Smooth muscle cell of trachea (primary cell): ENCODE measurements at places on chromosomes 4 and X. TPM values are rescaled to one million over a fixed set of nuclear protein-coding genes. Genes with fewer than 3 reads are reported as not detected.

FDCSP gene
- not detected in 2 replicates for total RNA-seq

CFAP99 gene
- total RNA-seq, result not detected in 2 replicates

SPIN2A gene
- total RNA-seq, result 0.99 and 1.0 TPM in 2 replicates

F8A3 gene
- 3.8 and 4.9 TPM in 2 replicates for total RNA-seq

ARX gene
- total RNA-seq, result not detected in 2 replicates

TMEM154 gene
- 0.83 and 2.8 TPM in 2 replicates for total RNA-seq

SEC24B gene
- total RNA-seq, result 14.6 and 14.7 TPM in 2 replicates

MAGEB1 gene
- not detected in 2 replicates for total RNA-seq

SHROOM2 gene
- under 0.01 and 0.17 TPM in 2 replicates for total RNA-seq

POF1B gene
- total RNA-seq, result not detected in 2 replicates

ADAM29 gene
- total RNA-seq, result not detected in 2 replicates
